ENCODE measurements at places on chromosomes 2 and 18. TPM values are rescaled to one million over a fixed set of nuclear protein-coding genes. Genes with fewer than 3 reads are reported as not detected.

TFPI gene
- 117 TPM for total RNA-seq

C18orf63 gene
- total RNA-seq, result not detected

PLEKHH2 gene
- total RNA-seq, result 22.8 TPM

CDKL4 gene
- total RNA-seq, result 1.2 TPM

CFAP65 gene
- total RNA-seq, result not detected

DNA sequence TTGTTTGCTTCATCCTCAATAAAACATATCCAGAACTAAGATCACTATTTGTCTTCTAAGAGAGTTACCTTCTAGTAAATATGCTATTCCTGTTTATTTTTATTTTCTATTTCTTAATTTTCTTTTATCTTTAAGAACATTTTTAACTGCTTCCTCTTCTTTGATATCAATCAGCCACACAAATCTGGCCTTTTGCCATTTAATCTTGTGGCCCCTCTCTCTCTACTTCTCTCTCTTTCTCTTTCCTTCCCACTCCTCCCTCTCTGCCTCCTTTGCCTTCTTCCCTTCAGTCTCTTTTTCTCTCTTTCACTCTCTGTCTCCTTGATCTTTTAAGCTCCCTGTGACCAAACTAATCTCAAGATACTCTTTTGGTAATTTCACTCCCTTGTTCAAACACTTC is 108.4 kb downstream of the GRB14 start:
- no peak for DNase-seq

- no peak for DNase-seq
Measured at GRCh38 chr2:163132850-163133249, 294.3 kb upstream of the KCNH7 start.

DNA sequence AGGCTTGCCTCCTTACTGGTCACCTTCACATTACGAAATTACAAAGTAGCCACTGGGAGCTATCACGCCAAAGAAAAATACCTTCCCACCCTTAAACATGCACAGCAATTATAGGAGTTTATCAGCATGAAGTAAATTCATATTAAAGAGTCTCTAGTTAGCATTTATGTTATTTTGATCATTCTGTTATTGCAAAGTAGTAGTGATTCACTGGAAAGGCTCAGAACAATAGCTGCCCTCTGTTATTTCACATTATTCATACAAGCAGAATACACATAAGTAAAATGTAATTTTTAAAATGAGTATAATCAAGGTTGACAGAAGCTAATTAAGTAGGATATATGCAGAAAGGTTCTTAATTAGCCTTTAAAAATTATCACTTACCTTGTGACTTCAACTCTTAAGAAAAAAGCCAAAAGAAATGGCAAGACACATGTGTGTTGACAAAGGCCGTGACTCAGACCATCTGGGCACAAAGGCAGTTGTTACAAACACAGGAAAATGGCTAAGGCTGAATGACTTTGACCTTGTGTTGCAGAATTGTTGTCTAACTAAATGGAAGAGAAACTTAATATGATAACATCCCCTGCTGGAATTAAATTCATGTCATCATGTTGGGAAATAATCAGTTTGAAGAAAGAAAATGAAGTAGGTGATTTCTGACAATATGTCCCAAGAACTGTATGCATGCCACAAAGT is 108.3 kb downstream of the ARL6IP6 start:
- no peak for DNase-seq

DNA sequence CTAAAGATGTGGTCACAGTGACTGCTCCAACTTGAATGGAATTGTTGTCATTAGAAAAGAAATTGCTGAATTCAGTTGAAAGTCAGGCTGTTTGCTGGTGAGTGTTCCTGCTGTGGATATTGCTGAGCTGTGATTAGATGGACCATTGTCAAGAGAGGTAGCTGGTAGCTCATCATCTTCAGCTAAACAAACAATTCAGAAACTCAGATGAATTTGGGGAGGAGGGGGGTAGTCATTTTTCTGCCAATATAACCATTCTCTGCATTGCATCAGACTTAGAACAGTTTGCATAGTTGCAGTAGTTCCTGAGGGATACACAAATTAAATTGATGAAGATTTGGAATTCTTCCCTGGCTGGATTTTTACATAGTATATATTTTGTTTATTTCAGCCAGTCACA is 108.3 kb downstream of the MTCL1 start:
- DNase-seq, result no peak
